ENCODE measurements at places on chromosomes 6 and 20.

GRCh38 chr6:156778454-156779205 is 1.5 kb downstream of the ARID1B start:
- peak; percentile 54 for DNase-seq

GRCh38 chr6:146027586-146028251 is 1.1 kb upstream of the GRM1 start:
- no peak for DNase-seq

GRCh38 chr6:102832021-102832420 is 1438.5 kb downstream of the GRIK2 start:
- DNase-seq: no peak

GRCh38 chr6:34236131-34236442 is 586 bp upstream of the HMGA1 start:
- no peak for DNase-seq

GRCh38 chr20:55882910-55883309 is 122.4 kb downstream of the CBLN4 start:
- no peak for DNase-seq

DNA sequence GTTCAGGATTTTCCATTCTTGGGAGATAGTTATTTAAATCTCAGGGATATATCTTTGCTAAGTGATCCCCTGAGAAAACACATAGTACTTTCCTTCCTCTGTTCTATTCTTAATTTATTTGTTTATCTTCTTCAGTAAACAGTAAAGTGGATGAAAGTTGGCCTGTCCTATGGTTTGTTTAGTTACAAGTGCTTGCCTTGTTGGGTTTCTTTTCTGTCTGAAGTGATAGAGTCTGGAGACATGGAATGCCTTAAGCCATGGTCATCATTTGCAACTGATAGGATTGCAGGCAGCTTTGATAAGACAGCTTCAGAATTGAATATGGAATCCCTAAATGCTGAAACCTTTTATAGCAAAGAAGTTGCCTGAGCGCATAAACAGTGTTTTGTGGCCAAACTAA is 4.9 kb downstream of the ADGRG6 start:
- no peak for DNase-seq

GRCh38 chr6:34836451-34836850 is 44.6 kb downstream of the BLTP3A start:
- DNase-seq: no peak

- no peak for DNase-seq
These were observed 10.5 kb downstream of the GNAS-AS1 start for GRCh38 chr20:58839991-58840747.

- no peak for DNase-seq
These were observed 540.1 kb downstream of the MAFB start for GRCh38 chr20:40148886-40149285.

DNA sequence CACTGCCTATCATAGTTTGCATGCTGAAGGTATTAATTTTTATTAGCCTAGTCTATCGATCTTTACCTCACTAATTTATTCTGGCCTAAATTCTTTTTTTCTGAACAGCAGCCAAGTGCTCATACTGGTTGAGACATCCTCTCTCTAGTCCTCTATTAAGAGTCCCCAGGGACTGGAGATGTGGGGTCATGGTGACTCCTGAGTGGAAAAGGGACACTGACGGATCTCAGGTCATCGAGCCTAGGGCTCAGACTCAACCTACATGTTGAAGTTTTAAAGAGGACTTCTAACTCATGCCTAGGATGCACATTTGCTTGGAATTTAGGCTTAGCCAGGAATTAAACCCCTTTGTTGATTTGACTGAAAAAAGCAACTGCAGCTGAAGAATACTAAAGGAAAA is 378.1 kb downstream of the BTBD9 start:
- no peak for DNase-seq

- no peak for DNase-seq
These were observed 101.3 kb upstream of the MLN start for GRCh38 chr6:33905071-33905609.

- no peak for DNase-seq
These were observed 634 bp upstream of the BTBD9 start for GRCh38 chr6:38640216-38640909.

DNA sequence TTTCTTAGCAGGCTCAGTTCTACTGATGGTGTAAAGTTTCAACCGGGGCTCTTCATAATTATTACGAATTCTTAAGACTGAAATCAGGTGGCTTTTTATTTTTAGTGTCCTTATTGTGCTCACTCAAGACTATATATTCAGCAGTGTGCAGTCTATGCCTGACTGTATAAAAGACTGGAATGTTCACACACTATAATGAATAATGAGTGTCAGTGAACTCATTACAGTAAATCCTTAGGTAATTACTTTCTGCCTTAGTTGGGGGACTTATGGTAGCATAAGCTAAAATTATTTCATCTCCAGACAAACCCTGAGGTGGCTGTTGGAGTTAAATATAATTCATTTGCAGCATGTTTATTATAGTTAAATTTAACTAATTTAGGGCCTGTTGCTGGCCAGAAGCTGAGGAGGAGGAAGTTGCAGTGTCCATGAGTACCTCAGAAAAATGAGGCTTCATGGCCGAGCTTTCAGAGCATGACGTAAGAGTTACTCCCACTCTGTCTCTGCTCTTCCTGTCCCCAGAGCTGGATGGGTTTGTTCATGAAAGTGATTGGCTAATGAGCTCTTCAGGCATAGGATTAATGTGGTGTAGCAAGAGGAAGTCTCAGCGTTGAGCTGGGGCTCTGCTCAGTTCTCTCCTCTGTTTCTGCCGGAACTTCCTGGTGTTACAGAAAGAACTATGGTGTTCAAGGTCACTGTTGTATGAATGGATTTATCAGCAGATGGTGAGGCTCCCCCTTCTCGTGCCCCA is 335.7 kb downstream of the NRN1 start:
- no peak for DNase-seq

DNA sequence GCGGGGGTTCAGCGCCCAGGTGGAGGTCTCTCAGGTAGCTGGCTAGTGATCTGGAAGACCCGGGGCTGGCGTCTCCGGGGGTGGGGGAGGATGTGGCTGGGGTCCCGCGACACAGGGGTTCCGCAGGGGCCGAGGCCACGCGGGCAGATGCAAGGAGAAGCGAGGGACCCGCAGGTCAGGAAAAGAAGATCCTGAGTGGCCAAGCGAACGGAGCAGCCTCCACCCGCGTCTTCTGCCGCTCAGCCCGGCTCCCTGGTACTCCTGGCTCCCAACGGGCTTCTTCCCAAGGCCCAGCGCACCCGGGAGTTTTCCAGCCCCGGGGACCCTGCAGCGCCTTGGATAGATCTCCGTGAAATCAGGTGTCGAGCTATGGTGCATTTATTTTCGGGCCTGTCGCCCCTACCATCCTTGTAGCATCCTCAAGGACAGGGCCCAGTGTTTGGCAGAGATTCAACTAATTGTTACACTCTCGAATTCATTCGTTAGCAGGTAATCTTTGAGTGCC is 682 bp upstream of the CHD6 start:
- no peak for DNase-seq

GRCh38 chr6:20983961-20984360 is 449.7 kb downstream of the CDKAL1 start:
- no peak for DNase-seq

- no peak for DNase-seq
These were observed 326 bp downstream of the ZMYND8 start for GRCh38 chr20:47356220-47356525.

- peak; percentile 49 for DNase-seq
These were observed 96.1 kb upstream of the BHLHE23 start for GRCh38 chr20:63102721-63103375.

GRCh38 chr20:20702330-20703245 is 9.9 kb downstream of the RALGAPA2 start:
- no peak for DNase-seq

GRCh38 chr20:53383916-53384315 is 209.7 kb downstream of the ZNF217 start:
- DNase-seq: no peak

GRCh38 chr6:45717027-45717426 is 298.6 kb downstream of the CLIC5 start:
- no peak for DNase-seq

GRCh38 chr20:37643400-37643799 is 50.4 kb upstream of the CTNNBL1 start:
- no peak for DNase-seq

DNA sequence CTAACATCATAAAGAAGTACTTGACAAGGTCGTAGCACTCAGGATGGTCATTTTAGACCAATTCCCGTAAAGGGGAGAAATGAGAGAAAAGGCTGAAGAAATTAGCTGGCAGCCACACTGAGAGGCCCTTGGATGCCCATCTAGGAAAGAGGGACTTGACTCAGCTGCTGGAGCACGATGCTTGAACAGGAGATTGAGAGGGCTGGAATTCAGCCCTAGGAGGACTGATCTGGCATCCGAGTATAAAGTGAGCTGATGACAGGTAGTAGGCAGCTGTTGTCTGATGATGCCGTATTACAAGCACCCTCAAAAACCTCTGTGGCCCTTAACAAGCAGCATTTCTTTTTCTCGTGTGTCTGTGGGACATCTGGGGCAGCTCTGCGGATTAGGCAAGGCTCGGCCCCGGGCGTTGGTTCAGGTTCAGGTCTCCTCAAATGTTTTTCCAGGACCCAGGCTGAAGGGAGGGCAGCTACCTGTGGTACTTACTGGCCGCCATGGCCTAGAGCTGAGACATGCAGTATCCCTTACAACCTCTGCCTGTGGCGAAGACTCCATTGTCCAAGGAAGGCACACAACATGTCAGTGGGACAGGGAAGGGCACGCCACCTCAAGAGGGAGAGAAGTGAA is 219.6 kb upstream of the SNX9 start:
- no peak for DNase-seq

- no peak for DNase-seq
These were observed 72.1 kb downstream of the TXLNB start for GRCh38 chr6:139219746-139220145.

- peak; percentile 23 for DNase-seq
These were observed 165.6 kb downstream of the TRIM27 start for GRCh38 chr6:28758046-28758817.

GRCh38 chr20:35610833-35611427 is 4.7 kb upstream of the SPAG4 start:
- no peak for DNase-seq

GRCh38 chr6:148885925-148886845 is 139.4 kb downstream of the UST start:
- DNase-seq: no peak

DNA sequence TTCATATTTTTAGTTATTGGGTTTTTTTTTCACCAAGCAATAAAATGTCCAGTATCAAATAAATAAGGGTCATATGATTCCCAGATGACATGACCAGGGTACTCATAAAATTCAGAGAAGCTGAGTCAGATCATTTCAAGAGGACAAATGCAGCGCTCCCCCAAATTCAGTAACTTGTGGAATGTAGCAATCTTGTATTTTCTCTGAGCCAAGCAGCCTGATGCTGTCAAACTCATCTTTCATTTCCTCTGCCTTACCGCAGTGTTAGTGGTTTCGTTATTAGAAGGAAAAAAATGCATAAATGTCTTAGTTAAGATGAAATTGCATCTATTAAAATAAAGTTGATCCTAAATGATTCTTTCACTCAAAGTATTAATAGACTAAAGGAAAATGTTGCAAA is 57.8 kb upstream of the EDN1 start:
- DNase-seq: no peak

- DNase-seq: no peak
These were observed 5.7 kb downstream of the EDN3 start for GRCh38 chr20:59305908-59306655.

- DNase-seq: no peak
These were observed 85.9 kb upstream of the PRND start for GRCh38 chr20:4635781-4636180.

- DNase-seq: no peak
These were observed 127.3 kb downstream of the ATXN1 start for GRCh38 chr6:16633961-16634360.
